NCI-H774 (cell line): ENCODE measurements at places on chromosomes 11 and 22.
A peak's percentile ranks its signal among the peaks of the same experiment; 100 is the strongest.

GRCh38 chr11:117691218-117691514 lies 105.8 kb downstream of the DSCAML1 start:
- no peak for DNase-seq

GRCh38 chr11:5476186-5476819 lies 12.2 kb upstream of the OR52D1 start:
- peak; percentile 14 for DNase-seq

- no peak for DNase-seq
These were observed 8.1 kb downstream of the SHANK2 start for GRCh38 chr11:71244116-71244810.

- DNase-seq, result no peak
These were observed 3.1 kb upstream of the RAG2 start for GRCh38 chr11:36601155-36601554.

- peak; percentile 88 for DNase-seq
These were observed 19.9 kb downstream of the TRIM44 start for GRCh38 chr11:35682230-35683173.

GRCh38 chr22:46936378-46936903 lies 174.0 kb downstream of the TBC1D22A start:
- no peak for DNase-seq

DNA sequence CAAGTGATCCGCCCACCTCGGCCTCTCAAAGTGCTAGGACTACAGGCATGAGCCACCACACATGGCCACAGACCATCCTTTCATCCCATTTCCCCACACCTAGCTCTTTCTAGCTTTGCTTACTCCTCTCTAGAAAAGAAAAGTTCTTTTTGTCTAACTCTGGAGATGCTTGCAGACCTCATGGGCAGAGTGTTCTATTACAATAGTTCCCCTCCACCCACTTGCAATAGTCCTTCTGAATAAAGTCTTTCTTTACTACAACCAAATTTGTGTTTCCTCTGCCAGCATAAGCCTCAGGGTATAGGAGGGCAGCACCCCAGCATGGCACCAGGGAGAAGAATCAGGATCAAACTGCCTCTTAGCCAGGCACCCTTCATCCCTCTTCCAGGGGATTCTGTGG lies 18.8 kb upstream of the RTL6 start:
- no peak for DNase-seq

GRCh38 chr11:12653729-12654128 lies 20.5 kb upstream of the TEAD1 start:
- DNase-seq, result no peak

- no peak for DNase-seq
These were observed 2.2 kb upstream of the TOP3B start for GRCh38 chr22:21984793-21985192.

GRCh38 chr11:134355656-134356055 lies 23.9 kb downstream of the GLB1L2 start:
- DNase-seq, result no peak
